ENCODE measurements at places on chromosomes 6 and 20.

DNA sequence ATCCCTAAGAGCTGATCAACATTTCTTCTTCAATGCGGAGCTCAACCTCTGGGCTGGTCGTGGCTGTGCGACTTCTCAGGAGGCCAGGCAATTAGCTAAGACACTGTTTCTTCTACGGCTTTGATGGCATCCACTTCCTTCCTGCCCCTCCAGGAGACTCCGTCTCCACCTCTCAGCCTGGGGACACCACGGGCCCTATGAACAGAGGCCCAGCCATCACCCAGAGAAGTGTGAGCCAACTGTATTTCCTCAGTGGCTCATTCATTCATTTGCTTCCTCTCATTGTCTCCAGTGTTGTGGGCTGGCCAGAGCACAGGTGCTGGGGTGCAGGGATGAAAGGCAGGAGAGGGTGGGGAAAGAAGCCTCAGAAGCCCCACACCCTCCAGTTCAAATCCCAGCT lies 51.8 kb upstream of the APCDD1L start:
- no peak for DNase-seq

- DNase-seq = no peak
These were observed 126.0 kb downstream of the SCML4 start for GRCh38 chr6:107698146-107698545.

- DNase-seq = no peak
These were observed 169.7 kb downstream of the HAO1 start for GRCh38 chr20:7770578-7770977.

- no peak for DNase-seq
These were observed 127.3 kb downstream of the FLRT3 start for GRCh38 chr20:14210146-14210545.

- DNase-seq = no peak
These were observed 19.5 kb downstream of the GCM2 start for GRCh38 chr6:10862361-10862760.

- DNase-seq = no peak
These were observed 55.5 kb downstream of the CYB5R4 start for GRCh38 chr6:83914953-83915352.

DNA sequence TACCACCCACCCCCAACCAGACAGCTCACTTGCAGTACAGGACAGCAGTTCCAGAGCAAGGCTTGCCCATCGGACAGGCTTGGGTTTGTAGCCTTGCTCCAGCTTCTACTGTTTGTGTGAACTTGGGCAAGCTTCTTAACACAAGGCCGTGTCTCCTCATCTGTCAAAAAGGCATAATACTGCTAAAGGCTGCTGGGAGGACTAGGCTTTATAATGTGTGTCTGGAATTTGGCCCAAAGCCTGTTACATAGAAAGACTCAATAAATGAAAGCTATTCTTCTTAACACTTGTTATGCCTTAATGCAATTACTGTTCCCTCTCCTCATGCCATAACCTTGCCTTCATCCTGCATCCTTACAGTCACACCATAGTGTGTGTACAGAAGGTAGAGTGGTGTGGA lies 43.4 kb downstream of the LYRM4 start:
- no peak for DNase-seq

DNA sequence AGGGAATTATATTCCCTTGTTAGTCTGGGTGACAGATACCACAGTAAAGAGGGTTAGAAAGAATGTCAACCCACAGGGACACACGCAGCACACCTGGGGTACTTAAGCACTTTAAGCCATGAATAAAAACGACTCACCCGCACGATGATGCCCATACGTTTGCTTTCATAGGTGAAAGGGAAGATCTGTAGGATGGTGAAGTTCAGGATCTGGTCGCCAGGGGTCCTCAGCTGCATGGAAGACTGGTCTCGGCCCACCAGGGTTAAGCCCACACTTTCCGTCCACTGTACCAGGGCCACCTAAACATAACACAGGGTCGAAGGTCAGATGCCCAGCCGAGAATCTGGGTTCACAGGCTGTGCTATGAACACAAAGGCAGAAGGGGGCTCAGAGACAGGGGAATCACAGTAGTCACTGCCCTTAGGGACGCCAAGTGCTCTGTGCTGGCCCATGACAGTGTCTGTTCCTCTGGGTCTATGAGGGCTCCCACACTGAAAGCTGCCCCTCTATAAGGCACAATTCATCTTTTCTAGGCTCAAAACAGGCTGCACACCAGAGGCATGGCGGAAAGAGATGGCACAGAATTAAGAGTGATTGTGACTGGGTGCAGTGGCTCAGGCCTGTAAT lies 96.8 kb upstream of the NFATC2 start:
- DNase-seq = peak; percentile 81

GRCh38 chr6:160386869-160387530 lies 38.8 kb downstream of the SLC22A3 start:
- no peak for DNase-seq

Data from neural progenitor cell (in vitro differentiated cells).